Suprapubic skin (tissue), 4 donors: ENCODE measurements at places on chromosomes 1 and 21.

GRCh38 chr1:17412093-17412870 is 27.2 kb downstream of the RCC2 start:
- no peak for DNase-seq

GRCh38 chr1:18200918-18201317 is 93.3 kb downstream of the IGSF21 start:
- no peak for DNase-seq

DNA sequence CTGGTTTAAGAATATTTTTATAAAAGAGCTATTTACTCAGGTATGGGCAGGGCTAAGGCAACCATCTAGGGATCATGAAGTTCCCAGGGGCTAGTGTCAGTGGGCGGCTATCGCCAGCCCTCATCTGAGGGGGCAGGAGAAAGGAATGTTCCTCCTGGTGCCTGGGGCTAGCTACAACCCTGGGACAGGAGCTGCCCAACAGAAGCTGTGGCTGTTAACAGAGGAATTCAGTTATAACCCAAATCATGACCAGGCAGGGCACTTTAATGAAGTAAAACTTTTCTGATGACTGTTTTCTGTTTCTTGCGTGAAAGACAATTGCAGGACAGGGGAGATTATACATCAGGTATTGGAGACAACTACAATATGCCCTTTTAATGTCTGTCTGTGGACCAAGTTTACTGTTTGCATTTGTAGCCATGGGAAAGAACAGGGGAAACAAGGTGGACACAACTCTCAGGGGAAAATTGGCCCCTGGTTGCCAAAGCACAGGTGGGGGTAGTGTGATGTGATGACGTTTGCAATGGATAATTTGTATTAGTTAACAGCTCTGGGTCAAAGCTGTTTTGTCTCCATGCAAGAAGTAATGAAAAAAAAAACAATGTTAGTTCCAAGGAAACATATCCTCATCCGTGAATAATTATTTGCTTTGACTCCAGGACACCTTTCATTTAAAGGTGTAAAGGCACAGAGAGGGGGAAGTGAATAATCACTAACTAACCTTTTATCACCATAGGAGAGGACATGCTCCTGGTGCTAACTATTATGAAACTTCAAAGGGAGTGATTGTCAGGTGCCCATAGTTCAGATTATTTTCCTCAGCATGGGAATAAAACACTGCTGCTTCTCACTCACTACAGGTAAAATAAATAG is 105.2 kb downstream of the TSEN15 start:
- DNase-seq, result no peak

DNA sequence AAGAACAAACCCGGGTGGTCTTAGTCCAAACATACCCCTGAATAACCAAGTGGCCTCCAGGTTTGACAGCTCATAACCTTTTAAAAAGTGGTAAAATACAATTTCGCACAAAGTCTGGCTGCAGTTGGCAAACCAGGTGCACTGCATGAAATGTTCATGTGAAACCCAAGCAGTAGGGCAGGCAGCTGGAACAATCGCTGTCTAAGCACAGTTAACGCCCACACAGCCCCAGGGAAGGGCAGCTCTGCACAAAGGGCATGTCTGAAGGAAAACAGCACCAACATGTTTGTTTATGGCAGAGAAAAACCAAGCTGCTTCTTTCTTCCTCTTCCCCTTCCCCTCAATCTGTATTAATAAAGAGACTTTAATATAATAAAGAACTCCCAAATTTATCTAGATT is 49.5 kb downstream of the KIAA1614 start:
- DNase-seq, result no peak

DNA sequence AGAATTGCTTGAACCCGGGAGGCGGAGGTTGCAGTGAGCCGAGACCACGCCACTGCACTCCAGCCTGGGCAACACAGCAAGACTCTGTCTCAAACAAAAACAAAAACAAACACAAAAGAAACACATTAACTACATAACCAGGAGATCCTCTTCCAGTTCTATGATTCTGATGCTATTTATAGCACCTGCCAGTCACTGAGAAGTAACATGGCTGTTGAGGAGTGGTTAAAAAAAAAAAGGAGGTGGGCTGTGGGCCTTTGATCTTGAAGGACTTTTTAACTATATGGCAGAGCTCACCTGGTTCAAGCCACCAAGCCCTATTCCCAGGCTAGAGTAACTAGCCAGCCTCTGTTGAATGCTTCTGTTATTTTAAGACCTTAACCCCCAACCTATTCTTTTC is 148.8 kb downstream of the ZBTB18 start:
- DNase-seq, result no peak
